ENCODE measurements at places on chromosomes 7 and 10. TPM values are rescaled to one million over a fixed set of nuclear protein-coding genes. Genes with fewer than 3 reads are reported as not detected.

Gene ITGA8
- total RNA-seq = not detected

Gene PIP
- not detected for total RNA-seq

Gene PRKG1
- not detected for total RNA-seq

Gene GIMAP6
- not detected for total RNA-seq

Gene AKR1D1
- not detected for total RNA-seq

Gene NUTM2B
- total RNA-seq = 0.50 TPM

Gene CRHR2
- total RNA-seq = not detected

Gene VWA2
- total RNA-seq = not detected

Gene SFMBT2
- total RNA-seq = 14.9 TPM

Gene HKDC1
- total RNA-seq = 19.1 TPM

Gene ANKIB1
- 23.5 TPM for total RNA-seq

Gene OR6B1
- not detected for total RNA-seq

Gene CYP2W1
- total RNA-seq = 0.03 TPM

Gene VWDE
- total RNA-seq = 0.55 TPM

Gene TTYH3
- total RNA-seq = 70.3 TPM

Gene GIMAP8
- not detected for total RNA-seq

Gene BAMBI
- total RNA-seq = 18.9 TPM

Gene PHKG1
- 0.63 TPM for total RNA-seq

Gene CTAGE6
- not detected for total RNA-seq

Gene SEMA3C
- total RNA-seq = 76.0 TPM

Gene ANKRD2
- total RNA-seq = 4.2 TPM

Gene WIPF3
- total RNA-seq = 0.49 TPM

Gene EBLN1
- 0.19 TPM for total RNA-seq

Gene ZPBP
- total RNA-seq = not detected

Gene PLXDC2
- total RNA-seq = 0.06 TPM

Gene NEUROD6
- total RNA-seq = not detected

Gene SPAM1
- not detected for total RNA-seq

Gene TMEM236
- 0.08 TPM for total RNA-seq

Gene NCAPG2
- total RNA-seq = 39.3 TPM

Gene DNA2
- total RNA-seq = 8.7 TPM

Gene SLC29A3
- total RNA-seq = 15.7 TPM

Gene GRID2IP
- not detected for total RNA-seq

Gene HOXA6
- 2.5 TPM for total RNA-seq

Gene CTNNA3
- total RNA-seq = not detected

Gene NPY4R
- 37.9 TPM for total RNA-seq
